ENCODE measurements at places on chromosomes 6 and 20. TPM values are rescaled to one million over a fixed set of nuclear protein-coding genes. Genes with fewer than 3 reads are reported as not detected.

The COL9A3 gene
- total RNA-seq = 576 TPM

The SEL1L2 gene
- not detected for total RNA-seq

The BAG2 gene
- total RNA-seq = 4.5 TPM

The TOP1 gene
- 78.6 TPM for total RNA-seq

The HLA-DMB gene
- total RNA-seq = not detected

The C6orf15 gene
- not detected for total RNA-seq

The PCNA gene
- 87.5 TPM for total RNA-seq

The ARMH2 gene
- not detected for total RNA-seq

The TRIM10 gene
- not detected for total RNA-seq

The CST1 gene
- not detected for total RNA-seq

The PROKR2 gene
- 2.3 TPM for total RNA-seq

The NOTCH4 gene
- total RNA-seq = 2.5 TPM

The C20orf141 gene
- total RNA-seq = not detected

The LCA5 gene
- 9.2 TPM for total RNA-seq

The HLA-DRB1 gene
- 5.3 TPM for total RNA-seq

The KCNK17 gene
- total RNA-seq = not detected

The MCHR2 gene
- not detected for total RNA-seq

The UCKL1 gene
- total RNA-seq = 58.0 TPM

The RIMS4 gene
- 1.6 TPM for total RNA-seq

The TOX2 gene
- total RNA-seq = 0.94 TPM

The PCMTD2 gene
- 111 TPM for total RNA-seq

The WFDC2 gene
- total RNA-seq = 61.3 TPM

The TREM1 gene
- total RNA-seq = 0.34 TPM

The KIZ gene
- 21.7 TPM for total RNA-seq

The OLIG3 gene
- total RNA-seq = 0.27 TPM

The CST5 gene
- not detected for total RNA-seq

The TNFRSF6B gene
- total RNA-seq = not detected

The KHDRBS2 gene
- 1.6 TPM for total RNA-seq

The NCR2 gene
- not detected for total RNA-seq

The FBXO5 gene
- total RNA-seq = 16.6 TPM

The OPRL1 gene
- 2.2 TPM for total RNA-seq

The CLPSL2 gene
- not detected for total RNA-seq

The DNMT3B gene
- total RNA-seq = 7.5 TPM

The SCAND1 gene
- 61.3 TPM for total RNA-seq

The GSTA5 gene
- not detected for total RNA-seq

The CD83 gene
- total RNA-seq = 7.2 TPM

The MAP1LC3A gene
- 42.2 TPM for total RNA-seq

The SNAI1 gene
- 9.7 TPM for total RNA-seq

The GSTA3 gene
- not detected for total RNA-seq

All from mesothelial cell of epicardium (in vitro differentiated cells).